Large intestine (tissue), 12 donors: ENCODE measurements at places on chromosomes 12 and 14. TPM values are rescaled to one million over a fixed set of nuclear protein-coding genes. Genes with fewer than 3 reads are reported as not detected.

The LMO3 gene
- polyA plus RNA-seq: 1.8 TPM

The TSPAN8 gene
- polyA plus RNA-seq: 595 TPM

DNA sequence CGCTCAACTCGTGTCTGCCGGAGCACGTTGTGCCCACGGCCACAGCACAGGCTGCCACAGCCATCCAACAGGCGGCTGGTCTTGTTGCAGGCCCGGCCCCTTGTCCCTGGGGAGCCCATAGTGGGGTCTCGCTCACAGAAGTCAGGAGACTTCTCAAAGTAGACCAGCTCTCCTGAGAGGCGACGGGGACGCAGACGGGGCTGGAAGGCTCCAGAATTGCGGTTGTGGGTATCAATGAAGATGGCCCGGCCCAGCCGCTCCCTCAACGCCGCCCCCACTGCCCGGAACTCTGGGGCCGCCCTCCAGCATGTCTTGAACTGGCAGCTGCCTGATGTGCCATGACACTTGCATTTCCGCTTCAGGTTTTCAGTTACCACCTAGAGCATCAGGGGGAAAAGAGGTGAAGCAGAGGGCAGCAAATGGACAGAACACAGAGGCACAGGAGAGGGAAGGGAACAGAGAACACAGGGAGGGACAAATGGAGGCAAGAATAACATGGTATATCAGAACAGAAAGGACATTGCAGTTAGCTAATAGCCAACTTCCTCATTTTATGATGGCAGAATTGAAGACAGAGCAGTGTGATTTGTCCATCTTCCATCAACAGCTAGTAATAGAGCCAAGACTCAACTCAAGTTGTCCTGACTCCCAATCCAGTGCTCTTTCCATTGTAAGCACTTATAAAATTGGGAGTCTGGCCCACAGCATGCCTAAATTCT lies 5.2 kb downstream of the WNT10B start:
- no peak overlapping the region for H3K4me3 ChIP-seq
- peaks cover 48% of the 10 kb centered on the region for H3K27me3 ChIP-seq
- H3K4me1 ChIP-seq: peaks cover 21% of the 10 kb centered on the region
- no peaks in the 10 kb centered on the region for H3K36me3 ChIP-seq
- no peak overlapping the region for H3K27ac ChIP-seq

The CYP46A1 gene
- polyA plus RNA-seq: 1.5 TPM

DNA sequence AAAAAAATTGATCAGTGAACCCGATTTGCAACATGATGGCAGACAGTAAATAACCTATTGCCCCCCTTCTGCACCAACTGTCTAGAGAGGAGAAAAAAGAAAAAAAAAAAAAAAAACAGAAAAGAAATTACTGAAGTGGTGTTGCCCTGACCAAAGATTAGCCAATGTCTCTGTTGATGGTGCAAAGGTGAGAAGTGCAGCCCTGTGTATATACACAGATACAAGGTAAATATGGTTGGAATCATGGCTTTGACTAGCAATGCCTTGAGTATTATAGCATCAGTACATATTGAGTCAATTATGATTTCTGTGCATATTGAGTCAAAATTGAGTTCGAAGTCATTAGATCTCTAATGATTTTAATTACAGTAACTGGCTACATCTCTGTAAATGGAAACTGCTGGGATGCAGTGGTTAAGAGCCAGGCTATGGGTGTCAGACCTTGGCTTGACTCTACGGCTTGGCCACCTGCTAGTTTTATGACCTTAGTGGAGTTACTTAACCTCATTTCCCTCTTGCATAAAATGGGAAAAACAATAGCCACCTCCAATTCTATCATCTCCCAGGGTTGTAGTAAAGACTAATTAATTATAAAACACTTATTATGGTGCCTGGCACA lies 51.0 kb downstream of the EGLN3 start:
- H3K36me3 ChIP-seq: no peaks in the 10 kb centered on the region
- DNase-seq: peak; percentile 55
- peak overlapping the region; percentile 24 for H3K27ac ChIP-seq

DNA sequence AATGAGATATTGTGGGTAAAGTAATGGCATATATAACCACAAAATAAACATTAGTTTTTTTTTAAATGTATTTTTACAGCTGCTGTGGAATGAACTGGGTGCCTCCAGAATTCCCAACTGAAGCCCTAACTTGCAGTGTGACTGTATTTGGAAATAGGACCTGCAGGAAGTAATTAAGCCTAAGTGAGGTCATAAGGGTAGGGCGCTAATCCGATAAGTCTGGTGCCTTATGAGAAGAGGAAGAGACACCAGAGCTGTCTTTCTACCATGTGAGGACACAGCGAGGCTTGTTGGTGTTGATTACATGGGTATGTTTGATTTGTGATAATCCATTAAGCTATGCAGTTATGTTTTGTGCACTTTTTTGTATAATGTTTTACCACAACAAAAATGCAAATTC lies 136.8 kb downstream of the TPH2 start:
- no peak overlapping the region for H3K4me3 ChIP-seq
- no peak for DNase-seq
- no peaks in the 10 kb centered on the region for H3K36me3 ChIP-seq

DNA sequence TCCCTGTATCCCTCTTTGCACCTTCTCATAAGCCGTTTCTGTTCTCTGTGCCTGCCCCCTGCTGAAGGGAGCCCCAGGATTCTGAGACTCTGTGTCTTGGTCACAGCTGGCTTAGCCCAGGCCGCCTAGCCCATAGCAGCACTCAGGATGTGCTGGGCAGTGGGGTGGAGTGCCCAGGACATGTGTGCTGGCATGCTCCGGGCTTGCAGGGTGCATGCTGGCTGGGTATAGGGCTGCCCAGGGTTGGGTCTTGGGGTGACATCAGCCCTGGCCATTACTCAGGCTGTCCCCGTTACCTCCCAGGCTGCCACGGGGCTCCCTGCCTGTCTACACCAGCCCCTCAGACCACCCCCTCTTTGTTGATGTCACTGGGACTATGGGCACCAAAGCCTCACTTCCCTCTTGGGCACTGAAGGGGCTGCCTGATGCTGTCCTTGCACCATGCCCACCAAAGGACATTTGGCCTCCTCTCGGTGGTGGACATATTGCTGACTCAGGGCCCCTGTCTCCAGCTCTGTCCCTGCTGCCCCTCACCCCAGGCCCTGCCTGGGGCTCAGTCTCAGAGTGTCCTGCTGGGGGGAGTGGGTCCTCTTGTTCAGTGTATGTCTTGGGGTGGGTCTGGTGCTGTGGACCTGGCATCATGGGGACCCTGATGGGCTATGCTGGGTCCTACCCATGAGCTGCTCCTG lies 2.4 kb downstream of the CEP170B start:
- peaks cover 16% of the 10 kb centered on the region for H3K27me3 ChIP-seq
- peaks cover 28% of the 10 kb centered on the region for H3K4me1 ChIP-seq
- H3K4me3 ChIP-seq: no peak overlapping the region
- H3K27ac ChIP-seq: no peak overlapping the region

DNA sequence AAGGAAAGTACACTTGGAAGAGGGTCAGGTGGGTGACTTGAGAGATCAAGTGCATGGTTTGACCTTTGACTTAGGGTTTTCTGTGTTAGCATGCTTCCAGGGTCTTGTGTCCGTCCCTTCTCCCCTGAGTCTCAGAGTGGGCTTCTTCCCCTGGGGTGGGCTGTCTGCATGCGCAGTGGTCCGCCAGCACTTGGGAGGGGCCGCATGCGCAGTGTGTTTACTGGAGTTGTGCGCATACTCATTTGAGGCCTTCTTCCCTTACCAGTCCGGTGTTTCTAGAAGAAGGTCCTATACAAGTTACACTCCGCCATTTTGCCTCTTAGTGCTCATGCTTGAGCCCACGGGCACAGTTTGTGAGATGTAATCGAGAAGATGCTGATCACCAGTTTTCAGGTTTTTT lies 58.5 kb downstream of the RIN3 start:
- H3K4me3 ChIP-seq: no peak overlapping the region
- no peak overlapping the region for H3K27ac ChIP-seq
- H3K4me1 ChIP-seq: peaks cover 17% of the 10 kb centered on the region
- DNase-seq: no peak
- peaks cover 6% of the 10 kb centered on the region for H3K36me3 ChIP-seq
- no peaks in the 10 kb centered on the region for H3K27me3 ChIP-seq

The REM2 gene
- 0.72 TPM for polyA plus RNA-seq

GRCh38 chr14:89370381-89370780 lies 46.7 kb downstream of the FOXN3 start:
- H3K4me1 ChIP-seq: peaks cover 48% of the 10 kb centered on the region
- H3K36me3 ChIP-seq: no peaks in the 10 kb centered on the region
- no peaks in the 10 kb centered on the region for H3K27me3 ChIP-seq
- peak overlapping the region; percentile 76 for H3K27ac ChIP-seq
